ENCODE measurements at places on chromosomes 5 and 9.

DNA sequence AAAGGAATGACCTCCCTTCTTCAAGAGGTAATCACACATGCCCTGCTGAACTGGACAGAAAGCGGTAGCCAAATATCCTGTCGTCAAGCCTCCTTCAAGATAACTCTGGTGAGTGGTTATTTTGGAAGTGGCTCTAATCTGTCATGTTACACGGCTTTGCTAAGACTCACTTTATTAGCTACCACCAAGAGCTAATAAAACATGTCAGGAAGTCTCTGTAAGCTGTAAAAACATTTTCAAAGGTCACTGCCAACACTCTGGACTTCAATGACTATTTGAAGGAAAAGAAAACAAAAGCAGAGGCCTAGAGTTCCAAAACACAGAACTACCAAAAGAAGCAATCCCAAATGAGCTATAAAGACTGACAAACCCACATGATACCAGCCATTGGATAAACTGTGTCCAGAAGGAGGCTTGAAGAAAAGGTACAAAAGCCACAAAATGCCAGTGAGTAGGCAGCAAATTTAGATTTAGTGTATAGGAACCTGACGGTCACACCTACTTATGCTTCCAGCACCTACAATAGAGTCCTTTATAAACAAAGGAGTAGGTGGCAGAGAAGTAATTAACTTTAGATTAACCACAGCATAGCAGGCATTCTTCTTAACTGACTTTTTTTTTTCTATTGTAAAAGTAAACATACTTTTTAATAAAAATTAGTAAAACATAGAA, 97.3 kb upstream of the EQTN start:
- DNase-seq, result no peak

DNA sequence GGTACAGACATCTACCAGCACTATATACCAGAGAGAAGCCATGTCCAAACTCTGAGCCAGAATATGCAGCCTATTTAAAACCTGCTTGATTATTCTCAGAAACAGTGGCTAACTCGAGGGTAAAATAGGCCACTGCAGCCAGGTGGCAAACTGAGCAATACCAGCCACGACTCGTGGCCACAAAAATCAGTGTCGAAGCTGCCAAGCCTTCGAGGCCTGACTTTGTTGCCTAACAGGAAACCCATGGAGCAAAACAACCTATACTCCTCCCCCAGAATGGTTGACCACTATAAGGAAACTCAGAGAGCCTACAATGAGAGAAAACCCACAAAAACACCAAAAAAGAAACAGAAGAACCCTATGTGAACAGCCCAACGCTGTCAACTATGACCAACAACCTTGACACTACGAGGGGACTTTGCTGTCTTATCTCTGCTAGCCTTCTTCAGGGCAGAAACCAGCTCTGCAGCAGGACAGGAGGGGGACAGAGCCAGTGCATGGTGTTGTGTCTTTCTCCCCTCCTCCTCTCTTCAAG, 133.8 kb downstream of the TMEM174 start:
- no peak for DNase-seq

GRCh38 chr9:33628865-33629410, 104.9 kb downstream of the ANKRD18B start:
- DNase-seq, result no peak

DNA sequence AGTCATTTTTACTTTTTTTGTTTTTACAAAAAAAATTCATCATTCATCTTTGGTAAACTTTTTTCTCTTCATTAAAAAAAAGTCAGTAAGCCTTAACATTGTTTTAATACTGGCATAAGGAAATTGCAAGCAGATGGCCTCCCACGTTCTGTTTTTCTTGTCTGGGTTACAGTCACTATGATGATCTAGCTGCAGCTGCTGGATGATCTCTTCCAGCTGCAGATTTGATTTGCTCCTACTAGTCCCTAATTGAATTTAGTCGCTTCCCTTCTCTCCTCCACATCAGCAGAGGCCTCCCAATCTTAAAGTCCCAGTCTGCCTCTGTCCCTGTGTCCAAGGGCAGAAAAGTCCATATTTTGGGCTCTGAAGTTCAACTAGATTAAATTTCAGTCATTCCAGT, 106.8 kb upstream of the PTGER4 start:
- DNase-seq, result peak; percentile 79

DNA sequence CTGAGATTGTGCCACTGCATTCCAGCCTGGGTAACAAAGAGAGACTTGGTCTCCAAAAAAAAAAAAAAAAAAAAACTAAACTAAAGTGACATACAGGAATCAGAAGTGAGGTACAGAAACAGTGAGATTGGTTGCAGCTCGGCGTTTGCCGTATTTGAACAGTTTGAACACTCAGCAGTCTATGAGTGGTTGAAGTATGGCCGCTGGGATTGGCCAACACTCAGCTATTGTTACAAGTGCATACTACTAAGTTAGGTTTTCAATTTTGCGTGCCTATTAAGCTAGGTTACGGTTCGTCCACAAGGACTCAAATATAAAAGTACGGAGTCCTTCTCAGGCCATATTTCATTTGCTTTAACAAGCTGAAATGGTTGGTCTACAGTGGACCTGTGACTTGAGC, 3.3 kb upstream of the TSC1 start:
- DNase-seq, result no peak

- no peak for DNase-seq
These were observed 92.3 kb downstream of the HSD17B3 start for GRCh38 chr9:96209407-96210271.

DNA sequence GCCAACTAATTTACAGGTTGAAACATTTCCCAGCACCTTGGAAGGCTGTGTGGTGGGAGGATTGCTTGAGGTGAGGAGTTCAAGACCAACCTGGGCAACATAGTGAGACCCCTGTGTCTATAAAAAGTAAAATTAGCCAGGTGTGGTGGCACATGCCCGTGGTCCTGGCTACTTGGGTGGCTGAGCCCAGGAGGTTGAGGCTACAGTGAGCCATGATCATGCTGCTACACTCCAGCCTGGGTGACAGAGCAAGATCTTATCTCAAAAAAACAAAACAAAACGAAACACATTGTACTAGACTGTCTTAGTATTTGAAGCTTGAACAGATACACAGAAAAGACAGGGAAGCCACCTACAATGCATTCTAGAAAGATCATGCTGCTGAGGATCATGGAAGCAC, 2.8 kb upstream of the HSDL2 start:
- no peak for DNase-seq

DNA sequence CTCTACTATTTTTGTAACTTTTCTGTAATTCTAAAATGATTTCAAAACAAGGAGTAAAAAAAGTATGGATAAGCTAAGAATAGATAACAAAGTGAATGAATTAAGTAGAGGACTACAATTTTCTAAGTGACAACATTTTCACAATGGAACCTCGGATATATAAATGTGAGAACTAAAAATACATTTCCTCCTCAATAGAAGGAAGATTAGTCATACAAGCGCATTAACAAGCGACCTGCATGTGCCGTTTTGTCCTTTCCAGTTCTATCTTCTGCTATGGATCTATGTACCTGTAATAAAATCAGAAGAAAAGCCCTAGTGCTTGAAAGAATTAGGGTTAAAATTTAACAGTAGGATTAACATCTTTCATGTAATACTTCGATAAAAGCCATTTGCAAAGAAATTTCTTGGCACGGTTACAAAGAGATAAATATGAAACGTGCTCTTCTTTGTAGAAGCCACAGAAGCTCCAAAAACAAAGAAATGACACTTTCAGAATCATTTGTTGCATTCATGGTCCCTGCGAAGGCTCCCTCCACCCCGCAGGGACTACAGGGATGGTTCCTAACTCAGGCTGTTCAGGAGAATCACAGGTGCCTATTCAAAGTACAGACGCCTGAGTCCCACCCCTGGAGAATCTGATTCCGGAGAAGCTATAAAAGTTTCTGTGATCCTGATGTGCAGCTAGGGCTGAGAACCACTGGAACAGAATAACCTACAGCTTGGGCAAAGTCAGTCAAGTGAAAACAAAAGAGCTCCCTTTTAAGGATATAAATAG, 216.6 kb upstream of the EFNA5 start:
- no peak for DNase-seq

- no peak for DNase-seq
These were observed 36.6 kb downstream of the PPARGC1B start for GRCh38 chr5:149766460-149767280.

DNA sequence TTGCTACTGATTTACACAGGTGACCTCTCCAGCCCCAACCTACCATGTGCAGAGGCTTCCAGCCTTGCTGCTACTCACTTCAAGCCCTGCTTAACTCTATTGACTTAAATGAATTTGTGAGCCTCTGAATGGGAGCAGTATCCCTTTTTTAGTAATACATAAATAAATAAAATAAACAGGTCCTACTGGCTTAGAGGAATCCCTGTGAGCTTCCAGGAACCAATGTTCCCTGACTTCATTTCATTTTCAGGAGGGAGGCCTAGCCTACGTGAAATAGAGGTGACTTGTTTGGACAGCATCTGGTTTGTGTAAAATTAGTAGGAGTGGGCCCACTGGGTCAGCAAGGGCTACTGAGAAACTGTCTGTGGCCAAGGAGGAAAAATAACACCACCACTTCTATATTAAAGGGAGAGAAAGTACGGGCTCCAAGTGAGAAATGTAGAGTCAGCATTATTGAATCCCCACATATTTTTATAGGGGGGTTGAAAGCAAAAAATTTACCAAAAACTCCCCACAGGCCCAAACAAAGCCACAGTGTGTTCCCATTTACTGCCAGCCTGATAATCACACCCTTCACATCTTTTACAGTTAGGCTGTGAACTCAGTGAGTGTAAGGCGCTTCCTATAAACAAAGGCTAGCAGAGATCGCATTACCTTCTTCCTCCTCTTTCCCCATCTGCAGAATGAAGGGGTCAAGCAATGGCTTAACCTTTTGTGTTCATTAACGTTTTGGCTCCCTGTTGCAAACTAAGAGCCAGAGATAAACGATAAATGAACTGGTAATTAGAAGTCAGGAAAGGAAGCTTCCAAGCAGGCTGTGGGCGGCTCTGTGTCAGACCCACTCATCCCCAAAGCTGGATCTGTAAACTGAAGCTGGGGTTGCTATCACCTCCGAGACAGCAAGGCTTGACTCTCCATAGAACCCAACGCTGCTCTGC, 138.8 kb upstream of the LIFR start:
- DNase-seq, result no peak

DNA sequence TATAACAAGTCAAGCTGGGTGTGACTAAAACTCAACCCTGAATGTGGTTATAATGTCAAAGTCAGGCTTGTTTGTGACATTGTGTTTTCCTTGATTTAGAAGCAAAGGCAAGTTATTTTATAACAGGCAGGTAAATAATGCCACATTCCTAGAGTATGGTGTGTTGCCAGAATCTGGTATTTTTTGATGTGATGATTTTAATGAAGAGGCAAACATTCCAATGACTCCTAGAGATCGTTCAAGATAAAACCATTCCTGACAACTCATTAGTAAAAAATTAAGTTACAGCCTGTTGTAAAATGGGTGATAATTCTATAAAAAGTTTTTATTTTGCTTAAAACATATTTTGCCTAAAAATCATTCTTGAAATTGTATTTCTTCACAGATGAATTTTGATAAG, 60.0 kb downstream of the RAB14 start:
- DNase-seq, result no peak

DNA sequence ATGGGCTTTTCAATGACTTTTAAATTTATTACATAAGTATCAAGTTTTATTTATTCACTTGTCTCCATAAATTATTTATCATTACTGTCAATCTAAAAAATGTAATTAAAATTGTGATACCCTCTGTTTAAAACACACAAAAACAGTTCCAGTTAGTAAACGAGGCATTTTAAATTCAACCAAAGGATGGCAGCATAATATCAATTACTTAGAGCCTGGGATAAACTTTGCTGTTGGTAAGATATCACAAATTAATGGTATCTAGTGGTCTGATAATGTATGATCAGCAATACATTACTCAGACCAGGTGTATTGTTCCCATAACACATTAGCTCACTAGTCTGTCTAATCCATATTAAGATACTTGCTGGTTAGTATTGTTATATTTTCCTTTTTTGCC, 9.6 kb upstream of the IFNE start:
- no peak for DNase-seq

DNA sequence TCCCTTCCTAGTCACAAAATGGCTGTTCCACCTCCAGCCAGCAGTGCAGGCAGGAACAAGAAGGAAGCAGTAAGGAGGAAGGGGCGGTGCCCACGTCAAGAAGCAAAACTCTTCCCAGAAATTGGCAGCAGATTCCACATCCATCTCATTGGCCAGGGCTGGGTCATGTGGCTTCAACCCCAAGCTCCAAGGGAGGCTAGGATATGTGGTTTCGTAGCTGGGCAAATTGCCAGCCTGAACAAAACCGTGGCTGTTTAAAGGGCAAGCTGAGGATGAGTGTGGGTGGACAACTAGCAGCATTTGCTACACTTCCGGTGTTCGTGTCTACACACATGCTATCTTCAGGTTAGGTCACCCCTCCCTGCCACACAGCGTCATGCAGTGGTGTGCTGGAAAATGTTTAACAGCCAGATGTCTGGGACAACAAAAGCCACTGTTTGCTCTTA, 92.1 kb upstream of the MAP1B start:
- DNase-seq, result peak; percentile 28

- DNase-seq, result no peak
These were observed 116.2 kb downstream of the ROR2 start for GRCh38 chr9:91833878-91834255.

- no peak for DNase-seq
These were observed 443.9 kb downstream of the ZNF608 start for GRCh38 chr5:124302533-124302932.

GRCh38 chr9:124352616-124353015, 62.6 kb downstream of the PSMB7 start:
- no peak for DNase-seq

- no peak for DNase-seq
These were observed 25.0 kb upstream of the PALM2AKAP2 start for GRCh38 chr9:109755040-109755439.

DNA sequence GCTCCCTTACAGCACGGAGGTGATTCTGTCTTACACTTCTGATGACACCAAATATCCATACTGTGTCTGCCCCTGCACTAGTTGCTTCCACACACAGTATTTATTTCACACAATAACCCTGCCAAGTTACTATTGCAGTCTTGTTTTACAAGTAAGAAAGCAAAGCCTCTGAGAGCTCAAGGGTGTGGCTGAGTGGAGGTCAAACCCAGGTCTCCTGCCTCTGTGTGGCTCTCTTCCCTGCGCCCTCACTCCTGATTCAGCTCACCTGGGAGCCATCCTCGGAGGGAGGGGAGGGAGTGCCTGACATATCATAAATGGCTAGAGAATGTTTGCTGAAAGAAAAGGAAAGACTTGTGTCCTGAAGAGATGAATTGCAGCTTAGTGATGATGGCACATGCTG, 41.0 kb downstream of the MVB12B start:
- no peak for DNase-seq

- DNase-seq, result no peak
These were observed 4.0 kb upstream of the BARHL1 start for GRCh38 chr9:132578367-132578932.

GRCh38 chr5:97534166-97534565, 351.1 kb upstream of the RIOK2 start:
- peak; percentile 30 for DNase-seq
